ENCODE measurements at places on chromosomes 4 and X.

DNA sequence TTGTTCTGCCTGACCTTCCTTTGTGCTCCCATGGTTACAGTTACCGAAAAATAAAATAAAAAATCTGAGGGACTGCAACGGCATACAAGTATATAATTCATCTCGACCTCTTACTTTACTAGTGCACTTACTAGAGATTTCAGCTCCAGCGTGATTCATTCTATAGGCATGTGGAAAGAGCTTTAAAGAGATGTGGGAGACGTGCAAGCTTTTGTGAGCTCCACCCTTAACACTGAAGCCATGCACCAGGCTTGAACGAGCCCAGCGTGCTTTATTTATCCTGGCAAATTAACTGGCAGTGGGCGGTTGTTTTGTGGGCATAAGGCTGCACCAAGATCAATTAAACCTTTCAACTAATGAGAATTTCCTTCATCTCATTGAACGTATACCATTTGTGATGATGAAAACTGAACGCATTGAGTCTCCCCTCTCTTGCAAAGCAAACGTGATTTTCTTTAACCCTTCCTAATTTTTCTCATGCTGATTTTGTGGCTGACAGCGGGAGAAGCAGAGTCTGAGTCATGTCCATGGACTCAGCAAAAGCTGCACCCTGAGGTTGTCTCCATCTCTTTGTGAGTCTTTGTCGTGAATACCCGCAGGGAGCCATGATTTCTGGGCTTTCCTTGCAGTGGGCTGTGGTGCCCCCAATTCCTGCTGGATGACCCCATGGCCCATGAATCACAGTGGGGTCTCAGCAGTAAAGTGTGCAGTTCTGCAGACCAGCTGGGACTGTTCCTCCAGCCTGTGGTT is 60.1 kb downstream of the MXRA5 start:
- DNase-seq = peak; percentile 80

GRCh38 chrX:55767100-55767499 is 49.6 kb downstream of the RRAGB start:
- DNase-seq = peak; percentile 9

DNA sequence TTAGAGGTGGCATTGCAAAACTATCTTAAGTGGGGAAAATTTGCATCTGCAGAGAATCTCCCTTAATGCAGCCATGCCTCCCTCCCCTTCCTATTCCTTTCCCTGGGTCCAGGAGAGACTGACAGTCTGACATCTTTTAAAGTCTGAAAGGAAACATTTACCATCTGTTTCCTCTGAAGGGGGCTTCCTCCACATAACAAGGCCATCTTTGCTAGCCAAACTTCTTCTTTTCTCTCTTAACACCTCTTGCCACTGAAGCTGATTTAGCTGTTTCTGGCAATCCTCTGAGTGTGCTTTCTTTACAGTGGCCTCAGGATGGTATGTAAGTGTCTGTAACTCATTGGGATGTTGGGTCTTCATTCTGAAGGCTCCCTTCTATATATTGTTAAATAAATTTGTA is 34.6 kb upstream of the AADAT start:
- DNase-seq = no peak

- DNase-seq = no peak
Observed at GRCh38 chr4:144778364-144778763, 132.4 kb downstream of the HHIP start.

DNA sequence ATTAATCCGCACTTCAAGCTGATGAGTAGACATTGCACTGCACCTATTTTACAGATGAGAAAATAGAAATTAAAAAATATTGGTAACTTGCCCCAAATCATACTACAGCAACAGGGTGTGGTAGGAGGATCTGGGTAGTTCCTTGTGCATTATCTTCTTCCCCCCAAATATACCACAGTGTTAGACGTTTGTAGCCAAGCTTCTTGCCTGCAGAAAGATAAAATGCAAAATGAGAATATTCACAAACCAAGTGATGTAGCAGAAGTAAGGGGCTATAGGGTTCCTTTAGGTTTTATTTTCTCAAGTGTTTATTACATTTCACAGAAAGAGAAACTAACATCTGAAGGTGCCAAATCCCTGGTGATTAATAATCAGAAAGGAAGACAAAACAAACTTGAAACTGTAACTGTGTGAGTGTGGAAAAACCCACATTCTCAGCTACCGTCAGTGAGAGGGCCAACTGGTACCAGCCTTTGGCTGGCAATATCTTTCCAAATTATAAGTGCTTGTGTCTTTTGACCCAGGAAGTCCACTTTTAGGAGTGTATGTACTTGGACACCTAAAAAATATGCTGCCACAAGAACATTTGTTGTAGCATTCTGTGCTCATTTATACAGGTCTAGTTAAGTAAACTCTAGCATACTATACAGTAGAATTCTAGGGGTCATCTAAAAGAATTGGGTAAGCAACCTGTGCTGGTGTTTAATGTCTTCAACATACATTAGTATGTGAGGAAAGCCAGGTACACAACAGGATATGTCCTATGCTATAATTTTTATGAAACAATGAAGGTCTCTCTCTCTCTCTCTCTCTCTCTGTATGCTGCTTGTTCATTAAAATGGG is 6.7 kb upstream of the CD38 start:
- no peak for DNase-seq

DNA sequence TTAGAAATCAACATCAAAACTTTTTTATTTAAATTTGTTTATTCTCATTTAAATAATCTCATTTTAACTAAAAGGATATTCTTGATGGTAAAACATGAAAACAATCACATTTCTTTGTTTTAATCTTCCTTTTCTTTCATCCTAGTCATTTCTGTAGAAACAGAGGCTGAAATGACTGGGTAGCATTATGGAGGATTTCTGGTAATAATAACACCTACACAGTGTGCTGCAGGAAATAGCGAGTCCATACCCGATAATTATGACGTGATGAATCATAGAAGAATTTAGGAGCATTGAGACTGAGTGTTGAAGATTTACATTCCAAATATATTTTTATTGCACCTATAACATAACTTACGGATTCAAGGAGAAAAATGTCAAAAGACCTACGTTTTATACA is 31.4 kb upstream of the BBS12 start:
- no peak for DNase-seq

- peak; percentile 54 for DNase-seq
Observed at GRCh38 chrX:154695911-154696675, 42.7 kb upstream of the CTAG2 start.

- DNase-seq = no peak
Observed at GRCh38 chr4:139933104-139933503, 220.9 kb downstream of the MAML3 start.

DNA sequence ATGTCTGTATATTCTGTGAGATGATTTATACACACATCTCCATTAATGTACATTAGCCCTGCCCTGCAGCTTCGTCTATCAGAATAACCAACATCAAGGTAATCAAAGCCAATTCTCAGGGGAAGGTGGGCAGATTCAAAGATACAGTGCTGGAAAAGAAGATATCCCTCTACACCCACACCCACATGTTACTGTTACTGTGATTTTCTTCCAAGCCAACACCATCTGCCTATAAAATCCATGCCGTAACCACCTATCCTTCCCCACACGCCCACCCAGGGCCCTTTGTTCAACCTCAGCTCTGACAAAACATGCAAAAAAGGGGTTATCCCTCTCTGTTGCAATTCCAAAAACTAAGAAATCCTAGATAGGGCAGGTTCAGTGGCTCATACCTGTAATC is 20.0 kb downstream of the OPHN1 start:
- DNase-seq = no peak

DNA sequence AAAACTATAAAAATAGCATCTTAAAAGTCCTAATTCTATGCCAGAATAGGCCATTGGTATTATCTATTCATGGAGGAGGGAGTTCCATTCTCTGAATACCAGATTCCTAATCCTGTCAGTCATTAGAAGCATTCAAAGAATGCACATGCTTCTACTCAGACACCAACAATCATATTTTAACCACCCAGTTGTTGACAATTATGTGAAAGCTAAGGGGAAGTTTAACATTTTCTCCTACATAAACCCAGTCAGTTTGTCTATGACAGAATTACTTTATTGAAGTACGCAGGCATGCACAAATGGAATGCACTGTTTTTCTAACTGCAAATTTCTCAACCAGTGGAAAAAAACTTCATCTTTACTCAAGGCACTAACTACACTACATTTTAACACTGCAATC is 69.6 kb upstream of the MTNR1A start:
- peak; percentile 80 for DNase-seq

- DNase-seq = no peak
Observed at GRCh38 chr4:129578336-129578735, 482.4 kb downstream of the C4orf33 start.

- peak; percentile 19 for DNase-seq
Observed at GRCh38 chr4:110616238-110617074, 6.4 kb downstream of the PITX2 start.

- no peak for DNase-seq
Observed at GRCh38 chr4:2823671-2824328, 19.8 kb upstream of the ADD1 start.

DNA sequence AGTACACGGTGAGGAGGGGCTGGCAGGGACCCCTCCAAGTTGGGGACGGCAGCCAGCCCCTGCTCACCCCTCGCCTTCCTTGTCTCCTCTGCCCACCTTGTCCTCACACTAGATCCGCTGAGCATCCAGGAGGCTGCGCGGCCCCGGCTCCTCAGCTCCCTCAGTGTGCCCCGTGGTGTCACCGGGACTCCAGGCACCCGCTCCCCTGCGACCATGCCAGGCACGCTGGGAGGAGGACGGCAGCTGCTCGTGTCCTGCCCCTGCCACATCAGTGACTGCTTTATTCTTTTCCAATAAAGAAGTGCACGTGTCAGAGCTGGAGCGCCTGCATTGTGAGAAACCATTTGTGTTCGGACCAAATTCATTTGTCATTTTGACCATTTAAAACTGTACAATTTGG is 6.4 kb downstream of the FAM50A start:
- DNase-seq = no peak

DNA sequence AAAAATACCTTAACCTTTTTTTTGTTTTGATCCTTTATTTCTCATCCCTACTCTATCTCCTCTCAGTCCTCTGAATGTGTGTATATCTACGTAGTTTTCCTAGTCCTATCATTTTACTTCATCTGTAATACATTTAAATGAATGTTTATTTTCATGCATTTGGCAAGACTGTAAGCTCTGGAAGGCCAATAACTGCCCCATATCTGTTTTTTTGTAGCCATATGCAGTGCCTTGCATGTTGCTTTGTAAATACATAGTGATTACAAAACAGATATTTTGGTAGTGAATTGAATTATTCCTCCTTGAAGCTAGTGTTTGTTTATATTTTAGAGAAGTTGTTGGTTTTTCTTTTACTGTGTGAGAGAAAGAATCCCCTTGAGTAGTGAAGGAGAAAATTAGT is 450.2 kb downstream of the PCDH18 start:
- DNase-seq = no peak

DNA sequence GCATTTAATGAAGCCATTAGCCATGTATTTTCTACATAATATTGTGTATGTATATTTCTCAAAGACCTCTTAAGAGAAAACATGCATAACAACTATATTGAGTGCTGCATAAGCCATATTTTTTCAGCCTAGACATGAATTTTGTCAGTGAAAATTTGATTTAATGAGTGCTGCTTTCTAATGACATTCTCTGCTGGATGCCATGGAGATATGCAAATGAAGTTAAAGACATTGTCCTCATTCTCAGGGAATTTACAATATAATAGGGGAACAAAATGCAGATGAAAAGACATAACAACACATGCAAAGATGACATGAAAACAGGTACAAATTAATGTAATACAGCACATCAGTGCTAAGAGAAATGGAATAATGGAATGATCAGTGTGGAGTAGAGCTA is 118.7 kb downstream of the ATOH1 start:
- DNase-seq = no peak

DNA sequence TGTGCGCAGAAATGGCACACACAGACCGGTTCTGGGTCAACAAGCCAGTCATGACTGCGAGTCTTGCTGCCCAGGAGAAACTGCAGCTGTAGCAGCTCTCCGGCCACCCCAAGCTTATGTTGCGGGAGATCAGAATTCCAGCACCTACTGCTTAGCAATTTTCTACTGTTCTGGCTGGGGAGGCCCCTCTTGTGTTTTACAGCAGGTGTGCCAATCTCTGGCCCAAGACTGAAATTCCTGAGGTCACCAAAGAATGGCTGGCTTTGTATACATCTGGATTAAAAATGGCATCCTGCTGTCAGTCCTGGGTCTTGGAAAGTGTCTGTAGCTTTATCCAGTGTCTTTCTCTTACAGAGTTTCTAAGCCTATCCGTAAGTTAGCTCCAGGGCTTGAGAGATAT is 68.9 kb upstream of the TRAM1L1 start:
- no peak for DNase-seq

- no peak for DNase-seq
Observed at GRCh38 chr4:27023366-27023765, 162.7 kb downstream of the STIM2 start.

DNA sequence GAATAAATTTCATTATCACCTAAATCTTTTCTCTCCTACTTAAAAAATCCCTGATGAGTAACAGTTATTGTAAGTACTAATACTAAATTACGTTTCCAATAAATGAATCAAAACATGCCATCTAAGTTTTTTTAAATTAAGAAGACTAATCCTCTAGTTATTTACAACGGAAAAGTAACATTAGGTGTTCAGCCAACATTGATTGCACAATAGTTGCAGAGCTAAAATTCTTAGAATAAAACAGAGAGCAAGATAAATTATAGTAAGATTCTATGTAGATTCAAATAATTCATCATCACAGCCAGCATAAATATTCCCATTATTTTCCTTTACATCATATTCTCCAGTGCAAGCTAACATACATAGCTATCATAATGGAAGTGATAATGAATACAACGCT is 139.2 kb downstream of the HDX start:
- DNase-seq = no peak

DNA sequence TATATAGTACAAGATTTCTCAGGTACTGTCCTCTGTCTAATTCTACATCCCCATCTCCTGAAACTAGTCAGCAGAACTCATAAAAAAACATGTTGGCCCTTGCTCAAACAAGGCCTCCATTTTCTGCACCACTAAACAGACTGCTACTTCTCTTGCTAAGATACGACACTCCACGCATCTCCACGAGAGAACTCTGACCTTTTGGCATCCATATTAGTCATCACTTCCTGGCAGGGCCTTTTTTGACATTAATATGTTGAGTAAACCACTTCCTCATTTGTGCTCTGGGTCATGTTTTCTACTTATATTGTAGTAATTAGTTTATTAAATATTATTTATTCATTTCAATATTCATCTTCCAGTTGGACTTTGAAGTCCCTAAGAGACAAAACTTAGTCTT is 65.6 kb downstream of the DCAF8L1 start:
- DNase-seq = no peak

DNA sequence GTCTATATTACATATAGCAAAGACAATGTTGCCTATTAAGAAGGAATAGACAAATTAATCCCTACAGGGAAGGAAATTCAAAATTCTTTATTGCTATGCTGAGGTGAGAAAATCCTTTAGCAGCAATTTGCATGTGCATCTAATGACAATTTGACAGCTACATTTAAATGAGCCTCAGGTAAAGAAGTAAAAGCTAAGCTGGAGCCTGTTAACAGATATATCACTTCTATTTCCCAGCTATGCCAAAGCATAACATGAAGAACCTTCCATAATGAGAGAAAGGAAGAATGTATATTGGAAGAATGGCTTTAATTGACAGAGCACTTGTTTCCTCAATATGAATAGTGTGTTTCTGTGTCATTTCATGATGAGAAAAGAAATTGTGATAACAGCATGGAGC is 71.6 kb downstream of the BMP3 start:
- no peak for DNase-seq

Data from astrocyte of the hippocampus (primary cell).